T-helper 2 cell treated with Interferon-gamma antibody and Interleukin-4, amounts not matched to agents 5 μg/mL and 100 μg/mL, for 36 hours (primary cell): ENCODE measurements at places on chromosomes 16 and 17.

DNA sequence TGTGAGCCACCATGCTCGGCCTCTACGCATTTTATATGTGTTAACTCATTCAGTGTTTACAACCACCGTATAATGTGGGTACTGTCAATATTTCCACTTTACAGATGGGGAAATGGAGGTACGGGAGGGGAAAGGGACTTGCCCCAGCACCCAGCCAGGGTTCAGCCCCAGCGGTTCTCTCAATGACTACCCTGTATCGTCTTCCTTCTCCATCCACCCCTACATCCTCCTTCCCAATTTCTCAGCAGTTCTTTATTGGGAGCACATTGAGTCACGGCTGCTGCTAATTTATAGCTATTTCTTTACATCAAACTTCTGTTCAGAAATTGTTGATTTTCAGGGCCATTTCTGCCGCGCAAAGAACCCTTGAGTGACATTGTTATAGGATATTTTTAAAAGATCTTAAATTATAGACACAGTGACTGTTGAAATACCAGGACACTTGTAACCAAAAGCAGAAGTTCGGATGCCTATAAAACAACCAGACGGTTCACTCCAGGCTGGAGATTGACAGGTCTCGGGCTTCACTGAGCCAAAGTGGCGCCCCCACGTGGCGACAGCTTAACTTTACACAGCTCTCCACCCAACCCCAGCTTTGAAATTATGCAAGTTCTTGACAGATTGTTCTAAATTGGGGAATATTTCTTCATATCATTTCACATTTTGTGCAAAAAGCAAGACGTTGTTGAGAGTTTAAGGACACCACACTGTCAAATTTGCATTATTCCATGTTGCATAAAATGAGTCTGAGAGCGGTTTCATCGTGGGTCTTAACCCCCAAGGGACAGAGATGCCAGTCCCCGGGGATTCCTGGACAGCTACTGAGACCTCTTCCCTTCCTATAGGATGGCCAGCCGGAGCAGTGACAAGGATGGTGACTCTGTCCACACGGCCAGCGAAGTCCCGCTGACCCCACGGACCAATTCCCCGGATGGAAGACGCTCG is 11.8 kb downstream of the SYT17 start:
- no peak overlapping the region for H3K4me3 ChIP-seq
- H3K27ac ChIP-seq: no peak overlapping the region
- H3K4me1 ChIP-seq: peaks cover 3% of the 10 kb centered on the region
- peak; percentile 41 for DNase-seq

GRCh38 chr16:29683543-29684090 is 4.6 kb downstream of the QPRT start:
- DNase-seq: no peak
- H3K27ac ChIP-seq: no peak overlapping the region
- no peak overlapping the region for H3K4me3 ChIP-seq
- H3K27me3 ChIP-seq: no peaks in the 10 kb centered on the region
- H3K4me1 ChIP-seq: peaks cover 24% of the 10 kb centered on the region
- peaks cover 10% of the 10 kb centered on the region for H3K36me3 ChIP-seq

GRCh38 chr16:10878644-10879501 is 1.9 kb downstream of the CIITA start:
- H3K4me3 ChIP-seq: peak overlapping the region; percentile 93
- DNase-seq: peak; percentile 42
- peak overlapping the region; percentile 74 for H3K27ac ChIP-seq
- H3K4me1 ChIP-seq: peaks cover 70% of the 10 kb centered on the region
- peaks cover 18% of the 10 kb centered on the region for H3K36me3 ChIP-seq

GRCh38 chr16:65172356-65172755 is 50.5 kb upstream of the CDH11 start:
- H3K36me3 ChIP-seq: no peaks in the 10 kb centered on the region
- DNase-seq: no peak
- H3K4me1 ChIP-seq: no peaks in the 10 kb centered on the region
- H3K4me3 ChIP-seq: no peak overlapping the region
- H3K27me3 ChIP-seq: no peaks in the 10 kb centered on the region

GRCh38 chr16:23398987-23399805 is 53.8 kb downstream of the COG7 start:
- H3K27ac ChIP-seq: no peak overlapping the region
- no peak overlapping the region for H3K4me3 ChIP-seq
- H3K4me1 ChIP-seq: no peaks in the 10 kb centered on the region
- no peak for DNase-seq
- H3K36me3 ChIP-seq: peaks cover 26% of the 10 kb centered on the region

- peak overlapping the region; percentile 87 for H3K4me3 ChIP-seq
- peak overlapping the region; percentile 82 for H3K27ac ChIP-seq
- peak; percentile 38 for DNase-seq
- H3K36me3 ChIP-seq: peaks cover 10% of the 10 kb centered on the region
These were observed 690 bp downstream of the PITPNC1 start for GRCh38 chr17:67377488-67378453.

DNA sequence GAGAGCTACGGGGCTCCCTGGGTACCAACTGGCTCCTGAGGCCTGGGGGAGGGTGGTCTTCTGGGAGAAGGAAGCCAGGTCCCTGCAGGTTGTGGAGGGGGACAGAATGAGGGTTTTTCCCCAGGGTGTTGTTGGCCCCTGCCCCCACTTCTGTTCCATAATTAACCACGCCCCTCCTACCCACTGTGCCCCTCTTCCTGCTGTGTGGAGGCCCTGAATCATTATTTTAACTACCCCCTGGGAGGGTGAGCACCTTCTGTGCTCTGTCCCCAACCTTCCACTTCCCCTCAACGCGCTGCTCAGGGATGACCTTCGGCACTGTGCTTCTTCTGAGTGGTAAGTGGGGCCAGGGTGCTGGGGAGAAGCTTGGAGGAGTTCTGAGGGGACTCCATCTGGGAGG is at the start of gene ITGAD:
TSS of gene ITGAD (plus strand) at position 280 of the 400 bp plus-strand sequence. CDS start at position 306, 26 bp downstream.
- H3K27ac ChIP-seq: no peak within 1 kb of the TSS
- no peaks in the 10 kb centered on the region for H3K27me3 ChIP-seq

GRCh38 chr17:8091033-8091687 is 3.6 kb upstream of the ALOX12B start:
- no peak overlapping the region for H3K27ac ChIP-seq
- DNase-seq: no peak
- H3K36me3 ChIP-seq: no peaks in the 10 kb centered on the region
- H3K4me1 ChIP-seq: peaks cover 14% of the 10 kb centered on the region

- peak overlapping the region; percentile 70 for H3K4me3 ChIP-seq
- peaks cover 28% of the 10 kb centered on the region for H3K36me3 ChIP-seq
- peaks cover 28% of the 10 kb centered on the region for H3K4me1 ChIP-seq
These were observed 10.3 kb downstream of the ZNF771 start for GRCh38 chr16:30417529-30418349.

DNA sequence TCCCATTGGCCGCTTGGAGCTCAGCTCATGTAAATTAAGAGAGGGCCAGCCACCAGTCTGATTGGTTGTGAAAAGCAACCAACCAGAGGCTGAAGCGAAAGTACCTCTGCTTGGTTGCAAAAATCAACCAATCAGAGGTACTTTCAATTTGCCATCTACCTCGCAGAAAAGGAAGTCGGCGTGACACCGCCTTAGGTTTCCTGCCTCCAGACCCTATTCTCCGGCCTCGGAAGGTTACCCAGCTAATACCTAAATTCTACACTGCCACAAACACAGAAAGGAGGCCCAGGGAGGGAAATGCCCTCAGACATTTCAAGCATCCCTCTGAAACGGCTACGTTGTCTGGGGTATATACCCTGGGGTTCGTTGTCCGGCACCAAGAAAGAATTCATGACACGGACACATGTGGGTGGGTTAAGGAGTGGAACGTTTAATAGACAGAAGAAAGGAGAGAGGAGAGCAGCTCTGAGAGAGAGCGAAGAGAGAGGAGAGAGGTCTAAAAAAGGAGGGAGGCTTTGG is 481.3 kb downstream of the TMEM114 start:
- no peak overlapping the region for H3K4me3 ChIP-seq
- H3K27me3 ChIP-seq: no peaks in the 10 kb centered on the region
- H3K4me1 ChIP-seq: no peaks in the 10 kb centered on the region
- no peak overlapping the region for H3K27ac ChIP-seq
- no peaks in the 10 kb centered on the region for H3K36me3 ChIP-seq

- DNase-seq: no peak
- peaks cover 30% of the 10 kb centered on the region for H3K36me3 ChIP-seq
- no peaks in the 10 kb centered on the region for H3K27me3 ChIP-seq
- peak overlapping the region; percentile 4 for H3K27ac ChIP-seq
- H3K4me1 ChIP-seq: peaks cover 6% of the 10 kb centered on the region
These were observed 53.0 kb downstream of the SF3B3 start for GRCh38 chr16:70576431-70577255.

GRCh38 chr16:22383827-22384226 is 9.4 kb upstream of the CDR2 start:
- no peak overlapping the region for H3K27ac ChIP-seq
- no peak overlapping the region for H3K4me3 ChIP-seq
- no peak for DNase-seq
- H3K4me1 ChIP-seq: peaks cover 11% of the 10 kb centered on the region
- peaks cover 2% of the 10 kb centered on the region for H3K36me3 ChIP-seq

- no peak for DNase-seq
- no peak overlapping the region for H3K4me3 ChIP-seq
- H3K27ac ChIP-seq: no peak overlapping the region
- peaks cover 24% of the 10 kb centered on the region for H3K4me1 ChIP-seq
These were observed 16.6 kb upstream of the ERN1 start for GRCh38 chr17:64146418-64147109.

DNA sequence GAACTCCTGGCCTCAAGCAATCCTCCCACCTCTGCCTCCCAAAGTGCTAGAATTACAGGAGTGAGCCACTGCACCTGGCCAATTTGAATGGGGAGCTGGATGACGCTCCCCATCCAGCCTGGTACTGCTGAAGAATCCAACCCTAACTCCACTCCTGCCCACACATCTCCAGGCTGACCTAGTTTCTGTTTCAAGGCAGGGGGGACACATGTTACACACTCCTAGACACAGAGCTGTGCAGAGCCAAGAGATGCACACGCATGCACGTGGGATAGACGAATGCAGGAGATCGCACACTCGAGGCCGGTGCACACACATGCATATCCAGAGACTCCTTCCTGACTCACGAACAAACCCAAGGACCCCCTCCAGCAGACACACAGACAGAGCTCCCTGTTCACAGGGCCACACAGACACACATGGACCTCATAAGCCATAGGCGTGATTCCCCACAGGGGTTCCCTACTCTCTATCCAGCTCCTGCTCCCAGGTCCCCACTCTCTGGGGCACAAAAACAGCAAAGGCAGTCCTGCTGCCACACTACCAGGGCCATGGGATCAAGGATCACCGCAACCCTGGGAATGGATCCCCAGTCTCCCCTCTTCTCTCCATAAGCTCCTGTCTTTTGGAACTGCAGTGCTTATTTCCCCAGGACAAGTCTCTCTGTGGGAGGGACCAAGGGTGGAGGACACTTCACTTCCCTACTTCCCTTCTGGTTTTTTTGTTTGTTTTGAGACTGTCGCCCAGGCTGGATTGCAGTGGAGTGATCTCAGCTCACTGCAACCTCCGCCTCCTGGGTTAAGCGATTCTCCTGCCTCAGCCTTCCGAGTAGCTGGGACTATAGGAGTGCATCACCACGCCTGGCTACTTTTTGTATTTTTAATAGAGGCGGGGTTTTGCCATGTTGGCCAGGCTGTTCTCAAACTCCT is 14.4 kb downstream of the EPOP start:
- peaks cover 21% of the 10 kb centered on the region for H3K27me3 ChIP-seq
- H3K4me1 ChIP-seq: peaks cover 1% of the 10 kb centered on the region
- H3K27ac ChIP-seq: no peak overlapping the region
- H3K4me3 ChIP-seq: no peak overlapping the region
- no peaks in the 10 kb centered on the region for H3K36me3 ChIP-seq

GRCh38 chr16:8675183-8676159 is 1.1 kb downstream of the ABAT start:
- DNase-seq: peak; percentile 63
- peaks cover 13% of the 10 kb centered on the region for H3K4me1 ChIP-seq
- peak overlapping the region; percentile 94 for H3K27ac ChIP-seq
- H3K4me3 ChIP-seq: peak overlapping the region; percentile 94

- peak overlapping the region; percentile 43 for H3K4me3 ChIP-seq
- H3K4me1 ChIP-seq: peaks cover 9% of the 10 kb centered on the region
- no peak overlapping the region for H3K27ac ChIP-seq
- no peaks in the 10 kb centered on the region for H3K27me3 ChIP-seq
- H3K36me3 ChIP-seq: peaks cover 3% of the 10 kb centered on the region
These were observed 155.1 kb downstream of the CHD9 start for GRCh38 chr16:53209877-53210276.

DNA sequence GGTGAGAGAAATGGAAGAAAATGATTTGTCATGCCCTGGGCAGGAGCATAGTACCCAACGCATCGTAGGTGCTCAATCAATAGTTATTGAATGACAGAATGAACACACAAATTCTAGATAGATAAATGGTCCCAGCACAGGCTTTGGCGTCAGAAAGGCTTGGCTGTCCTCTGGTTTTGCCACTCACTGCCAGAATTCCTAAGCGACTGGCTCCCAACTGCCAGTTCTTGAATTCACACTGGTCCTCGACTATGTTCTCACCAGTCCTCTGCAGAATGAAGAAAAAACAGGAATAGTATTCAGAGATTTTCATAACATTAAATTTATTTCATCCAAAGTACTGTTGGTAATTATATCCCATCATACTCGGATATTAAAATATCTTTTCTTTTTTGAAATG is 163.1 kb upstream of the NOL11 start:
- no peak overlapping the region for H3K27ac ChIP-seq
- DNase-seq: no peak
- no peak overlapping the region for H3K4me3 ChIP-seq
- no peaks in the 10 kb centered on the region for H3K27me3 ChIP-seq

DNA sequence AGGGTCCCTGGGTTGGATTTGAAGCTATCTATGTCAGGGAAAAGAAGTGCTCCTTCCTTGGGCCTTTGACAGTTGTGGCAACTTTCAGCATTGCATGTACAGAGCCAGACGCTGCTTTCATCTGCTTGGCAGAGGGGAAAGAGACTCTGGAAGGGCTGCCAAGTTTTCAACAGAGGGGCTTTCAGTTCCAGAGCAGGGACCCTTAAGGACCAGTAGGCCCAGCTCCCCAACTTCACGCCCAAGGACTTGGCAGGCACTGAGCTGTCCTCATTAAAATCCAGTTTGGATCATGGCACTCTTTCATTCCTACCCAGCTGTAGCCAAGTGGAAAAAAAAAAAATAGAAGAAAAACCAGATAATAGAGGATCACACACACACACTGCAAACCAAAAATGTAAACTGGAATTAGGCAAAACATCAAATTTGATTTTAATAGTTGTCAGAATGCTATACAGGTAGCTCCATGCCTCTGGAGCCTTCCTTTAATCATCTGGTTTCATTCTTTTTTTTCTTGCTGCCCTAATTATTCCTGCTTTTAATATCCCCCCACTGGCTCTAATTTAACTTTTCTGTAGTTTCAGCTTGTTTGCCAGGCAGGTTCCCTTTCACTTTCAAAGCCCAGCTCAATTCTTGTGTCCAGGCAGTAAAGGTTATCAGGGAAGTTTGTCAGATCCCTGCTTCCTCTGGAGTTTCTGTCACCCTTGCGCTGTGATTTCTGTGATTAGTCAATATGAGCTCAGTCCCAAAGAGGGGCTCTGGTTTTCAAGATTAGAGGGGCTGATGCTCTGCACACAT is 702.6 kb upstream of the CDH8 start:
- H3K36me3 ChIP-seq: no peaks in the 10 kb centered on the region
- no peak for DNase-seq
- H3K4me3 ChIP-seq: no peak overlapping the region
- H3K27me3 ChIP-seq: no peaks in the 10 kb centered on the region
- no peak overlapping the region for H3K27ac ChIP-seq
- H3K4me1 ChIP-seq: no peaks in the 10 kb centered on the region
